ENCODE measurements at places on chromosomes 2 and 18.

GRCh38 chr18:58315739-58316215, 271.8 kb downstream of the NEDD4L start:
- no peak for DNase-seq

- DNase-seq: no peak
Measured at GRCh38 chr2:239824046-239824694, 201.0 kb downstream of the NDUFA10 start.

- DNase-seq: no peak
Measured at GRCh38 chr2:233259730-233260129, 8.3 kb downstream of the ATG16L1 start.

GRCh38 chr18:53701697-53702096, 522.8 kb downstream of the MBD2 start:
- DNase-seq: no peak

DNA sequence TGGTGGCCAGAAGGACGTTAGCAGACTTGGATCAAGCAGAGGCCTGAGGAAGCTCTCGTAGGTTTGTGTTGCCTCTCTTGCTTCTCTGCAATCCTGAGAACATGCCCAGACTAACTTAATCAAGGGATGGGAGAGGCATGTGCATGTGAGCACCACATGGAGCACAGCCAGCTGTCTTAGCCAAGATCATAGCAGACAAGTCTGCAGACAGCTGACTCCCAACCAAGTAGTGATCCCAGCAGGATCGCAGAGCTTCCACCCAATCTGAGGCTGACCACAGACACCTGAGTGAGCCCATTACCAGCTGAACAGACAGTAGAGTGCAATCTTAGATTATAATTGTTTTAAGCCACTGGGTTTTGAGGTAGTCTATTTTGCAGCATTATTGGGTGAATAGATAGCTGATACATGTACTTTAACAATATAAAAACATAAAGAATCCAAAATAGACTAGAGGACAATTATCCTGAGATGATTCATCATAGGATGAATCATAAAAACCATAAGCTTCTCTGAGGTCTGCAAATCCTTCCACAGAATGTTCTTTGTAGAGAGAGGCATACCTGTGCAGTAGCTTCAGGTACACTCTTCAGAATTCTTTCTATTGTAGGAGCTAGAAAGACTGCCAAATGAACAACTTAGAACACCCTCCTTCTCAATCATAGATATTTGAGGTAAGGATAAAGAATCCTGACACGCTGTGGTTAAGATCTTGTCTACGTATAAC, 25.2 kb upstream of the FAM110C start:
- no peak for DNase-seq

DNA sequence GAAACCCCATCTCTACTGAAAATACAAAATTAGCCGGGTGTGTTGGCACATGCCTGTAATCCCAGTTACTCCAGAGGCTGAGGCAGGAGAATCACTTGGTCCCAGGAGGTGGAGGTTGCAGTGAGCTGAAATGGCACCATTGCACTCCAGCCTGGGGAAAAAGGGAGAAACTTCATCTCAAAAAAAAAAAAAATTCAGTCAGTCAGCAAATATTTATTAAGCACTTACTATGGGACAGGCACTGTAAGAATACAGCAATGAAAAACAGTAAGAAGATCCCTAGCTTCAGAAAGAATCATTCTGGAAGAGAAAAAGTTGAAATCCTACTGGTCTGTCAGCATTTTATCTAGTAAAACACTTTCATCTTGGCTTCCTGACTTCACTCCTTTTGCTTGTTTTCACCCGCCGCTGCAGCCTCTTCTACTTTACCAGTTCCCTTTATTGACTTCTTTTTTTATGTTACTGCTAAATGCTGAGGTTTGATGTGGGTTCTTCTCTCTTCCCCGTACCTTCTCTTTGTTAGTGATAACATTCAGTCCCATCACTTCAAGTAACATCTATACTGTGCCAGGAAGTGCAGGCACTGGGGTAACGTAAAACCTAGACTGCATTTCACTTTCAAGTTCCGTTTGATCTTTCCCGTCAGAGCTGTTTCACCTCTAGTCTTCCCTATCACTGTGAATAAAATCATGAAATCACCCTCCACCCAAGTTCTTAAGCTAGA, 10.8 kb upstream of the TAF4B start:
- peak; percentile 29 for DNase-seq

- no peak for DNase-seq
Measured at GRCh38 chr2:166764216-166764615, 124.1 kb upstream of the XIRP2 start.

DNA sequence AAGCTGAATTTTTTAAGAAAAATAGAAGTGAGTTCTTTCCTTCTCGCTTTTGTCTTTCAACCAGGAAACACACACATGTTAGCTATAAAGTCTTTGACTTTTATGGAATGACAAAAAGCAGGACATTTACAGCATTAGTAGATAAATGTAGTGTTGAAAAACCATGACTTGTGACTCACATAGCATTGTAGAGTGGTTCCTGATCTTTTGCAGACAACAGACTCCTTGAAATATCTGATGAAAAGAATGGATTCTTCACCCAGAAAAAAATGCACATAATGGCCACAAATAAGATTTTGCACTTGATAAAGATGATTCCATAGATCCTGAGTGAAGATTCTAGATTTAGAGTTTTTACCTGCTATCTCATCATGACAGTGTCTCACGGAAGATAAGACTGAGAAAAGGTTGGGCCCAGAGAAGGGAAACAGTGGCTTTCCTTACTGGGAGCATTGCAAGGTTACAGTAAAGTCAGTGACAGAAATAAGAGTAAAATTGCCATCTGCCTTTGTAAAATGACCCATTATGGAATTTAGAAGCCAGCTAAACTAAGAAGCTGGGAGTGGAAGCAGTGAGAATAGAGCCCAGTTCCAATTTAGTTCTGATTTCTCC, 14.0 kb downstream of the SMARCAL1 start:
- no peak for DNase-seq

DNA sequence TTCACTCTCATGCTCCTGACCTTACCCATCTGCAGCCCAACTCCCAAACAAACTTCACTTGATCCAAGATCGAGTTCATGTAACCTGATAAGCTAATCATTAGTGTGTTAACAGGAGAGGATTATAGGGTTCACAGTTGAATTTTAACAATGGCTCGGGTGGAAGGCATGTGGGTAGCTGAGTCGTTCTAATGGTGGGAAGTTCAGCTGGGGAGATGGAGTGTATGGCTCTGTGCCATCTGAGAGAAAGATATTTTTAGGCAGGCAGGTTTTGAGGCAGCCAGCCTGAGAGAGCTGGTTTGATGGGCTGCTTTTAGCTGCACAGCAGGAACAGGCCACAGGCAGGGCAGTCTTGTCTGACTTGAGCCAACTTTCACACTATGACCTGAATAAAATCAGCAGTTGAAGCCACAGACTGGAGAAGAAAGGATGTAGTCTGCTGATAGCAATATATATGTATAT, 17.7 kb upstream of the NFE2L2 start:
- DNase-seq: no peak

GRCh38 chr2:120448961-120449810, 103.2 kb downstream of the INHBB start:
- DNase-seq: no peak

- no peak for DNase-seq
Measured at GRCh38 chr18:42211201-42211600, 256.2 kb downstream of the PIK3C3 start.

GRCh38 chr2:181841079-181841478, 50.5 kb upstream of the ITPRID2 start:
- no peak for DNase-seq

GRCh38 chr2:240418311-240418710, 17.2 kb upstream of the GPC1 start:
- no peak for DNase-seq

All from CD8-positive, alpha-beta T cell (primary cell).